Activated CD4-positive, alpha-beta T cell treated with anti-CD3 and anti-CD28 coated beads for 36 hours (primary cell): ENCODE measurements at places on chromosomes 6 and 20. TPM values are rescaled to one million over a fixed set of nuclear protein-coding genes. Genes with fewer than 3 reads are reported as not detected.

DNA sequence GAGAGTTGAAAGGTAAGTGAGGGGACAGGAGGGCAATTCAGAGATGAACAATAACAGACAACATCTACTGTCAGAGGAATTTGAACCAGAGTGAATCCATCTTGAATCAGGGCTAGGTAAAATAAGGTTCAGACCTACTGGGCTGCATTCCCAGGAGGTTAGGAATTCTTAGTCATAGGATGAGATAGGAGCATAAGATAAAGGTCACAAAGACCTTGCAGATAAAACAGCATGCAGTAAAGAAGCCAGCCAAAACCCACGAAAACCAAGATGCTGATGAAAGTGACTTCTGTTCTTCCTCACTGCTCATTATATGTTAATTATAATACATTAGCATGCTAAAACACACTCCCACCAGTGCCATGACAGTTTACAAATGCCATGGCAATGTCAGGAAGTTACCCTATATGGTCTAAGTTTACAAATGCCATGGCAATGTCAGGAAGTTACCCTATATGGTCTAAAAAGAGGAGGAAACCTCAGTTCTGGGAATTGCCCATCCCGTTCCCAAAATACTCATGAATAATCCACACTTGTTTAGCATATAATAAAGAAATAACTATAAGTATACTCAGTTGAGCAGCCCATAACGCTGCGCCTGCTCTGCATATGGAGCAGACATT lies 248.5 kb downstream of the HAO1 start:
- no peaks in the 10 kb centered on the region for H3K36me3 ChIP-seq
- DNase-seq = no peak
- no peaks in the 10 kb centered on the region for H3K27me3 ChIP-seq
- H3K4me1 ChIP-seq = no peaks in the 10 kb centered on the region

DNA sequence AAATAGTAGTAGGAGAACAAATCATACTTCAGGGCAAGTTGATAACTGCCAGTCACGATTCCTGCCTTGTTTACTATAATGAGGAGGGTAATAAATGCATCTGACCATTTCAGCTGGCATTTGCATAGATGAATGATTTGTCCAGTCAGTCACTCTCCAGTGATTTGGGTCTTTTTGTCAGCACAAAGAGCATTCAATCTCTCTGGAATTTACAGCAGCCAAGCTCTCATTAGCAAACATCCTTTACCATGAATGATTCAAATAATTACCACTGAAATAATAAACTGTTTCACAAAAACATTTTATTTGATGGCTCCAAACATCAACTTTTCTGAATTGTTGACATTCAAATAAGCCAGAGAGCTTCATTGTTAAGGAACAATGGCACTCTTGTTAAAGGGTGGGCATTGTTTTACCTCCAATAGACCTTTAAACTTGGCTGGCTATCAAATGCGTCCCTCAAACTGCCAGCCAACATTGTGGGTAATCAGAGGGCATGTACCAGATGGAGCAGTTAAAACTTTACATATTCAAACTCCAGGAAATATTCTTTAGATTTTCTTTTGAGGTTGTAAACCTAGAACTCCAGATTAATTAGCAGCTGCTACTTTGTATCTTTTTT lies 30.0 kb upstream of the FBXL4 start:
- H3K27me3 ChIP-seq = no peaks in the 10 kb centered on the region
- no peak overlapping the region for H3K4me3 ChIP-seq
- DNase-seq = no peak
- no peaks in the 10 kb centered on the region for H3K4me1 ChIP-seq

GRCh38 chr6:96542702-96543101 lies 20.2 kb upstream of the FHL5 start:
- H3K4me3 ChIP-seq = no peak overlapping the region
- peaks cover 40% of the 10 kb centered on the region for H3K36me3 ChIP-seq
- H3K27ac ChIP-seq = no peak overlapping the region
- no peaks in the 10 kb centered on the region for H3K4me1 ChIP-seq
- DNase-seq = no peak

DNA sequence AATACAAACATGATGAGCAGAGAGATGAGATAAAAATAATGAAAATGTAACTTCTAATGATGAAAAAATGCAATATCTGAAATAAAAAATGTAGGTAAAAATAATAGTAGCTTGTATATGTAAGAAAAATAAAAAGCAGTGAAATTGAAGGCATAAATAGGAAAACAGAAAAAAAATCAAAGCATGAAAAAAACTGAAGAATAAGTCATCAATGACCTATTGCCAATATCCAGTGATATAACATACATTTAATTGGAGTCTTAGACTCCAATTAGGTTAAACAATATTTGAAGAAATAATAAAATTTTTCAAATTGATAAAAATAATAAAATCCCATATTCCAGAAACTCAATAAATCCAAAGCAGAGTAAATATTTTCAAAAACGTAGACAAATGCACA lies 114.0 kb upstream of the HDGFL1 start:
- no peak overlapping the region for H3K27ac ChIP-seq
- H3K36me3 ChIP-seq = no peaks in the 10 kb centered on the region
- no peaks in the 10 kb centered on the region for H3K27me3 ChIP-seq
- no peak overlapping the region for H3K4me3 ChIP-seq

- no peaks in the 10 kb centered on the region for H3K27me3 ChIP-seq
- H3K27ac ChIP-seq = no peak overlapping the region
- H3K4me1 ChIP-seq = no peaks in the 10 kb centered on the region
Measured at GRCh38 chr6:140956571-140957369, 1176.0 kb upstream of the GJE1 start.

F13A1 gene
- not detected for total RNA-seq

CFB gene
- total RNA-seq = 0.96 TPM

CCDC170 gene
- total RNA-seq = not detected
